Cerebellar cortex (tissue), 1 donor: ENCODE measurements at places on chromosomes 11 and 22.

- DNase-seq, result no peak
Observed at GRCh38 chr11:113393501-113393985, 6.0 kb downstream of the ANKK1 start.

DNA sequence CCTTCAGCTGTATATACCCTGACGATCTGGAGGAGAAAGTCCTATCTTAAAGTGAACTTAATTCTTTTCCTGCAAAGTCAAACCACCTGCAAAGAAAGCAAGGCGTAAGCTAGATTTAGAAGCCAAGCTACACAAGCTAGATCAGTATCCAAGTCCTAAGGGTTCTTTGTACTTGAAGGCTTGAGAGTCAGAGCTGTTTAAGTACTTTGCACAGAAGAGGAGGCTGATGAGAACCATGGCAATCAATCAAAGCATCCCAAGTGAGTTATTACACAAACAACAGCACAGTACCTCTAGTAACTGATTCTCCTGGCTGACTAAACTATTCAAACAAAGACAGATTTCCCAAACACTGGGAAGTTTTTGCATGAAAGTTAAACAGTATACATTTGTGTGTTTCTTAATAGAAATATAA lies 1.9 kb downstream of the CDON start:
- DNase-seq, result peak; percentile 54

GRCh38 chr11:45431046-45432018 lies 145.2 kb upstream of the SYT13 start:
- no peak for DNase-seq

GRCh38 chr22:24540470-24540869 lies 14.5 kb downstream of the GUCD1 start:
- DNase-seq, result peak; percentile 26

- DNase-seq, result no peak
Observed at GRCh38 chr22:20940904-20941385, 23.7 kb downstream of the CRKL start.

GRCh38 chr11:2792381-2793250 lies 92.8 kb upstream of the KCNQ1OT1 start:
- DNase-seq, result no peak

DNA sequence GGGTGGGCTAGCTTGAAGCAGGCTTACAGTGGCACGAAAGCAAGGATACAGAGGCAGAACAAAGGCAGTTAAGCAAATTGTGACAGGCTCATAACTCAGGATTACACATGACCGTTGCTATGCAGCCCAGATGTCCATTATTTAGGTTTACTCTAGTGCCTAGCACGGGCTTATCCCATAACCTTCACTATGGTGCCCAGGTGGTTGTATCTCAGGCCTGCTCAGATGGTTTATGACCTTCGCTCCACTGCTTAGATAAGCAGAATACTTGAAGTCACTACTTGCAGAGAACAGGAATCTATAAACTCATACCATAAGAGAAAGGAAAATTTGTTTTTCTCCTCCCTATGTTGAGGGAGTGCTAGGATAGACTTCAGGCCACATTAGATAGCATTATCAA lies 9.0 kb downstream of the OR6M1 start:
- no peak for DNase-seq

DNA sequence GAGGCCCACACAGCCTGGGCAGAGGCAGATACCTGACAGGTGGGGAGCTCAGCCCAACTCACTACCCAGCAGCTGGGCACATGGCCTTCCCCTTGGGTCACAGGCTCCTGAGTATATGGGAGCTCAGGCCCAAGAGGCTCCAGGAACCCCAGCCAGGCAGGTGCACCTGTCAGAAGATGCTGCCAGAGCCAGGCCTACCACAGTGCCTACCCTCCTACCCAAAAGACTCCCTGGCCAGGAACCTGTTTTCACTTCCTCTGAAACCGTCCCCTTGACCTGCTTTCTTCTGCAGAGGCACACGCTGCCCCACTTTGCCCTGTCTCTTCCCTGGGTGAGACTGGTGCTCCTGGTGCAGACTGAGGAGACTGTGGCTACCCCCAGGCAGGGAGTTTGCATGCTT lies 2.9 kb downstream of the CHID1 start:
- no peak for DNase-seq

DNA sequence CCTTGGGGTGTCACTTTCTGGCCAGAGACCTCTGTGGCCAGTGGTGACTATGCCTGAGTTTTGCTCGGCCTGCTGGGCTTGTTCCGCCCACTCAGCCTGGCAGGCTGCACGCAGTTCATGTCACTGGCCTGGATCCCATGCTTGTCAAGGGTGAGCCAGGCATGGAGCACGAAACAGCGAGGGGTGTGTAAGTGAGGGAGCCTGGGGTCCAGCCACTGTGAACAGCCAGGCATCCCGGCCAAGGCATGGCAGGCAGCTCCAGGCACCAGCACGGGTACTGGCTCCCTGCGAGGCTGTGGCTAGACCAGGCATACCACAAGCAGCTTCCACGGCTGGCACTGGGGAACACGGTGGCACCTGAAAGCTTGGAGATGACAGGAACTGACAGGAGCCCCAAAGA lies 214.3 kb downstream of the LRRC4C start:
- DNase-seq, result peak; percentile 31

- no peak for DNase-seq
Observed at GRCh38 chr11:123000721-123001120, 19.1 kb upstream of the BSX start.

- no peak for DNase-seq
Observed at GRCh38 chr11:129215506-129216245, 23.6 kb upstream of the ARHGAP32 start.

GRCh38 chr22:33426451-33426850 lies 368.3 kb upstream of the SYN3 start:
- peak; percentile 44 for DNase-seq

- DNase-seq, result peak; percentile 45
Observed at GRCh38 chr22:38104084-38104483, 6.4 kb downstream of the BAIAP2L2 start.

DNA sequence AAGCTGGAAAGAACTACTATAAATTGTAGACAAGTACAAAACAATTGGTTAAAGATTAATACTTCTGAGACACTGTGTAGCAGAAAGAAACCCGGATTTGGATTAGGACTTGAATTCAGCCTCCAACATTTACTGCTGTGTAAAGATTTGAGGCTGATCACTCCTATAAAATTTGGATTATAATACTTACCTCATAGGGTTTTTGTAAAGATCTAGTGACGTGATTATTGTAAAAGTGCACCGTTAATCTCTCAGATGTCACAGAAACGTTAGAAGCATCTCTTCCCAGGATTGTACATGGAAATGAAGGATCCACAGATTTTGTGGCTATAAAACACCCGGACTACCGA lies 323 bp upstream of the HIKESHI start:
- DNase-seq, result no peak

- DNase-seq, result no peak
Observed at GRCh38 chr11:17230867-17231851, 23.4 kb upstream of the PIK3C2A start.

DNA sequence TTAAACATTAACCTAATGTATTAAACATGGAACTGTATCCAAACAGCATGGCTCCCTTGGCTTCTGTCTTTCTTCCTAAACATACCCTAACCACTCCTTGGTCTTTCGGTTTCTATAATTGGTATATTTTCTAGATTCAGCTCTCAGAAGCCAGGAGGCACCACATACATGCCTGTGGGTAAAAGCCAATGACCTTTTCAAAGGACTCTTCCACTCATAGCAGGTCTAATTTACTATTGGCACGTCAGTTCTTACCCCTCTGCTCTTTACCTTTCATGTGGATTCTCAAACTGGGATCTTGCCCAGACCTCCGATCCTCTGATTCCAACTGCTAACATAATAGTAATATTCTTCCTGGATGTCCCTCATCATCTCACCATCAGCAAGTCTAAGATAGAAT lies 835.1 kb downstream of the NTM start:
- DNase-seq, result no peak

GRCh38 chr22:28012832-28013460 lies 93.9 kb upstream of the PITPNB start:
- no peak for DNase-seq

DNA sequence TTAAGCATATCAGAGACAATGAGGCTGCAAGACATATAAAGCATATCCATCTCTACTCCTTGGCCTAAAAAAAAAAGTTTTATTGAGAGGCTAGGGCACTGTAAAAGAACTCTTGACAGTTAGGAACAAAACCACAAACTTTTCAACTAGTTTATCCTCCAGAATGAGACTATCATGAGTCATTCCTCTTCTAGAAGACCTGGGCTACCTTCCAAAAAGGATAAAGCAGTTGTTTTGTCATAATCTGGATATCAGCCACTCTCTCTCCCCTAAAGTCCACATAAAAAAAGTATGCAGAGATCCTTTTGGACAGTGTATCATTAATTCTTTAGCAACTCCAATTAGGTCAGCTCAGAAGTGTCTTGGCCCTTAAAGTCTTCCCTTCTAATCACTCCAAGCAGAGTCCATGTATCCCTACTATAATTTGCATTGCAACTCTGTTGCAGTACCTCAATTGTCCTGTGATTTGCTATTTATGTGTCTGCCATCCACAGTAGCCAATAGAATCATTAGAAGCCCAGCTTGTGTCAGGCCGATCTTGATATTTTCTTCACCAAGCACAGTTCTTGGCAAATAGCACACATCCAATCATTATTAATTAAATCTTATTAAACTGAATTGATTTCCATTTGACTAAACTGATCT lies 10.4 kb downstream of the OR51T1 start:
- DNase-seq, result no peak

GRCh38 chr11:1888811-1889210 lies 2.9 kb downstream of the PRR33 start:
- DNase-seq, result no peak

- no peak for DNase-seq
Observed at GRCh38 chr22:39248254-39248653, 3.5 kb upstream of the PDGFB start.

DNA sequence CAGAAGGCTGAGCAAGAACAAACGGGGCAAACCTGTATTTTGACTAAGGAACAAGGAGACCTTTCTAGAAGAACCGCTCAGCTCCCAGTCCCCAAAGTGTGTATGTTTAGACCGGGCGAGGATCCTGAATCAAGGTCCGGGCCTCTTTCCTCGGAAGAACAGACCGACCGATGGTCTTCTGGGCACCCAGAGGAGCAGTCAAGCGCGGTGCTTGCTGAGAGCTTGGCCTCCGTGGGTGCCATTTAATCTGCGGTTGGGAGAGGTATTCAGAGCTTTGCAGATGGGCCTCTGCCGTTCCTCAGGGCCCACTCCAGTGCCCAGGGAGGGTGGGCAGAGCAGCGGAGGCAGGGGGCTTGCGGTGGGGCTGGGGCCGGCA lies 26.5 kb upstream of the ATXN10 start:
- no peak for DNase-seq

GRCh38 chr11:70173018-70173417 lies 30.1 kb upstream of the FADD start:
- no peak for DNase-seq

DNA sequence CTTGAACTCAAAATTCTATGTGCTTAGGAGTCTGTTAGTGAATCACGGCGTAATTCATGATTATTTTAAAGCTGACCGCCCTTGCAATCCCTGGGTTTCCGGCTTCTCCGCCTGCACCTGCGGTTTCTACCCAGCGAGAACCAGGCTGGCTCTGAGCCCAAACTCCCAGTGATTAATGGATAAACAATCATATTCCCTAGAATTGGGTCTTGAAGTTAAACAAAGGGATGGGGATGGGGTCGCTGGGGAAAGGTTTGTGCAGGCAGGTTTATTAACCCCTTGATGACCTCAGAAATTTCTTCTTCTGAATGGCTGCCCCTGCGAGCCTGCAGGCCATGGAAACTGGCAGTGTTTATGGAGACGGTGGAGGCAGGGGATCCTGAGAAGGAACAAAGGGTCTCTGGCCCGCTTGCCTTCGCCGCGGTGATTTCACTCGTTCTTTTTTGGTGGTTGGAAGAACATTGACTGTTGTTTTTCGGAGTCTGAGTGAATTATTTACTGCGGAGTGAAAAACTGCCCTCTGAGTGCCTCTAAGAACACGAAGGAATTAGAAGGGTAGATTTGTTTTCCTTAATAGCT lies 1000.3 kb downstream of the BRD1 start:
- no peak for DNase-seq

GRCh38 chr11:78635814-78636506 lies 61.3 kb upstream of the NARS2 start:
- DNase-seq, result no peak

DNA sequence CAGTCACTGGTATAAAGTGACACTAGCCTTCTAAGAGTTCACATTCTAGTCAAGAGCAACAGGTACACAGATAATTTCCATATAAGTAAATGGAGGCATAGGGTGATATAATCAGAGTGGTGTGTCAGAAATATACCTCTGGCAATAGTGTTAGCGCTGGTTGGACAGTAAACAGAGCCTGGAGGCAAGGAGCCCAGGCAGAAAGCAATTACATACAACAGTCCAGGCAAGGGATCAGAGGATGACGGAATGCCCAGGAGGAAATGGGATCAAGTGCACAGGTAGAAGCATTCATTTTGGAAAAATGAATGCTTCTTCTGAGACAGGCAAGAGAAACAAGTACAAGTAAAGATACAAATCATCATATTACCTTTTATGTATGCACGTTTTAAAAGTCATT lies 36.2 kb upstream of the MMP13 start:
- DNase-seq, result no peak

GRCh38 chr22:50540381-50540780 lies 5.3 kb upstream of the KLHDC7B start:
- no peak for DNase-seq

DNA sequence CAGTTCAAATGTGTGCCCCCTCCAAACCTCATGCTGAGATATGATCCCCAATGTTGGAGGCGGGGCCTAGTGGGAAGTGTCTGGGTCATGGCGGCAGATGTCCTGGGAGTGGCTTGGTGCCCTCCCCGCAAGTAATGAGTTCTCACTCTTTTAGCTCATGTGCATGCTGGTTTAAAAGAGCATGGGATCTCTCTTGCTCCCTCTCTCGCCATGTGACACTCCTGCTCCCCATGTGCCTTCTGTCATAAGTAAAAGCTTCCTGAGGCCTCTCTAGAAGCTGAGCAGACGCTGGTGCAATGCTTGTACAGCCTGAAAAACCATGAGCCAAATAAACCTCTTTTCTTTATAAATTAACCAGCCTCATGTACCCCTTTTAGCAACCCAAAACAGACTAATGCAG lies 98.8 kb downstream of the SGSM3 start:
- DNase-seq, result no peak

DNA sequence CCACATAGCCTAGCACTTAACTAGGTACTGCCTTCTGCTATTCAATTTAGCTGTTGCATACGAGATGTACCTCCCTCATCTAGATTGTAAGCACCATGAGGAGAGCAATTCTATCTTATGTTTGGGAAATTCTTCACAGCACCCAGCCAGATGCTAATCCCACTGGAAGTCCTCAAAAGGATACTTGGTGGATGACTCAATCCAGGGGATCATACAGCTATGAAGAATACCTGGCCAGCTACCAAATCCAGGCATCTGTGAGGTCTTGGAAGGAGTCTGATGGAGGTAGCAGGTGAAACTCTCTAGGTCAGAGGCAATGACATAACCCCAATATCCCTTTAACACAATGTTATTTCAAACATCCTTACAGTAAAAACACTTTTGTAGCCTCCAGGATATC lies 167.8 kb upstream of the NCAM1 start:
- DNase-seq, result no peak
